ENCODE measurements at places on chromosomes 6 and 20.
A peak's percentile ranks its signal among the peaks of the same experiment; 100 is the strongest.

- DNase-seq, result no peak
Measured at GRCh38 chr6:155584006-155584405, 128.4 kb upstream of the NOX3 start.

DNA sequence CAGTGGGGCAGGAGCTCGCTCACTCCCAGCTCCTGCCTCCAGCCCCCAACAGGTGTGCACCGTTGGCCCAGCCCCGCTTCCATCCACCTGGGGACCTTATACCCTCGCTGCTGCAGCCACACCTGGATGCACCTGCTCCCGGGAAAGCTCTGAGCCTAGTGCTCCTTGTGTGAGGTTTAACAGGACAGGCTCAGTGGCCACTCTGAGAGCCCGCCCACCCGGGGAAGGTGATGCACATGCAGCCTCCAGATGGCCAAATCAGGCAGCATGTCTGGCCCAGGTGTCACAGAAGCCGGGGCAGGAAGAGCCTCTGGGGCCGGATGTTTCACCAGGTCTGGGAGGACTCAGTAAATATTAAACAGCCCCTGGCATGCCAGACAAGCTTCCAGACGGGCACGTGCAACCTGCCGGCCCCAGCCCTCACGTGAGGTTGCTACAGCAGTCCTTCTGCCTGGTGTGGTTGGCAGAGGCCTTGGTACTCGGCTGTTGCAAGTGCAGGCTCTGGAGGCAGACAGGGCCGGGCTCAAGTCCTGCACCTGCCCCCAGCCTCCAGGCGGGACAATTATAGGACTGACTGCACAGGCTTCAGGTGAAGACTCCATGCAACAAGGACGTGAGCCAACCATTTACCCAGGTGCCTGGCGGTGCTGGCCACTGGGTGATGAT lies 66.9 kb downstream of the RIPOR3 start:
- no peak for DNase-seq

GRCh38 chr6:50116797-50117542 lies 67.2 kb upstream of the DEFB112 start:
- peak; percentile 57 for DNase-seq

DNA sequence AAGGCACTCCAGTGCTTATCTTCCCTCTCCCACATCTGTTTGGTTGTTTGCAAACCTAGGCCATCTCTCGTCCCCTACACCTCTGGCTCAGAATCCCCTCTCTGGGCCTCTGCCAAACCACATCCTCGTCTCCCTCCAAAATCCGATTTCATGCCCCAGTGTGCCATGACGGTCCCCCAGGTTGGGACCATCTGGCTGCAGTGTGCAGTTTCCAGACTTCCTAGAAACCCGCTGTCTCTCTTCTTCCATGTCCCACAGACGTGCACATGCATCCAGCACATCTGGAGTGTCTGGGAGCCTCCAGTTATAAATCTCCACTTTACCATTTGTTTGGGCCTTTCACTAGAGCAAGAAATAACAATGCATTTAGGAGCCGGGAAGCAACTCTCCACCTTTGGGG lies 316.2 kb downstream of the KIF16B start:
- DNase-seq, result no peak

DNA sequence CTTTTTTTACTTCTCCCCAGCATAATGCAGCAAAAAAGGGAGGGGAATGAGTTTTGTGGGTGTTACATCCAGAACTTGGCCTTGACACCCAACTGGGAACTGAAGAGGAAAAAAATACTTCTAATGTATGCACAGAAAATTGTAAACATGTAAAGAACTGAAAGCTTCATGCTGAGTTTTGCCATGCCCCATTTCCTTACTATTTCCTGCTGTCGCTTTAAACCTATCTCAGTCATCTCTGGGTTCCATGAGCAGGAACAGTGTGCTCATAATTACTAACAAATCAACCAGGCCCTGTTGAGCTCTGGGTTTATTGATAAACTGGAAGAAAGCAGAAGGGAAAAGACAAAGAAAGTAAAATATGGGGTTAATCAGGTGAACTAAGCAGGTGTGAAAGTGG lies 14.2 kb downstream of the TFAP2B start:
- no peak for DNase-seq

- no peak for DNase-seq
Measured at GRCh38 chr6:167508919-167509852, 184.3 kb downstream of the TTLL2 start.

GRCh38 chr6:42120895-42121865 lies 21.2 kb downstream of the C6orf132 start:
- DNase-seq, result no peak

GRCh38 chr6:41191569-41191968 lies 9.4 kb downstream of the TREML2 start:
- peak; percentile 85 for DNase-seq

Data from GM23338 (cell line).